RCC 7860 (cell line): ENCODE measurements at places on chromosomes 3 and 15.

- no peak for DNase-seq
These were observed 7.8 kb upstream of the CPOX start for GRCh38 chr3:98601180-98601579.

- peak; percentile 75 for DNase-seq
These were observed 89.3 kb downstream of the LRRK1 start for GRCh38 chr15:101008158-101009139.

- peak; percentile 61 for DNase-seq
These were observed 181.4 kb downstream of the GAP43 start for GRCh38 chr3:115804713-115805119.

DNA sequence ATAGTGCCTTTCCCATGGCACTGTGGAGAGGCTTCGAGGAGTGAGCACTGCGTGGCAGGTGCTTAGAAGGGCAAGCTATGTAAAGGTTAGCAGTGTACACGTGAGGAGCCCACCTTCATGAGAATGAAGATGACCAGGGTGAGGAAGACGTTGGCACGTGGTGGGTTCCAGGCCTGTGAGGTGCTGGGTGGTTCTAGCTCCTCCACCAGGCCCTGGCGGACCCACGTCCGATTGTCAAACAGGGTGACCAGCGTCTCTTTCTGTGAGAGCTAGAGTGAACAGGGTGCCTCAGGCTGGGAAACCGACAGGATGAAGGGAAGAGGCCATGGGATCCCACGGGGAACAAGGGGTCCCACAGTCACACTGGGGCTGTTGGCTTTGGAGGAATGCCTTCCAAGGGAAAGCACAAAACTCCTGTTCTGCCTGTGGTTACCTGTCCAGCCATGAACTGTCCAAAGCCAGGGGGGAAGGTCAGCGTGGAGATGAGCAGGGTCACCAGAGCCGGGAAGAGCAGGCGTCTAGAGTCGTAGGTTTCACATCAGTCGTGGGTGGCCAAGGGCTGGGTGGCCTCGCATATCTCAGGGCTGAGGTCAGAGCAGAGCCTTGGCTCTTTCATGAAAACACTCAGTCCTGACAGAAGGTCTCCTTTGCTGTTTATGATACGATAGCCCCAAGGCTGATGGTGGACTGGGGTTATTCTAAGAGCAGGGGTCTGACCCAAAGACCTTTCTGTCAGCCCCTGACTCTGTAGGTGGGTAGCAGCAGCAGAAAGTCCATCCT lies 6.0 kb downstream of the CLCN2 start:
- no peak for DNase-seq

- no peak for DNase-seq
These were observed 50.3 kb upstream of the OSBPL11 start for GRCh38 chr3:125645616-125646015.

DNA sequence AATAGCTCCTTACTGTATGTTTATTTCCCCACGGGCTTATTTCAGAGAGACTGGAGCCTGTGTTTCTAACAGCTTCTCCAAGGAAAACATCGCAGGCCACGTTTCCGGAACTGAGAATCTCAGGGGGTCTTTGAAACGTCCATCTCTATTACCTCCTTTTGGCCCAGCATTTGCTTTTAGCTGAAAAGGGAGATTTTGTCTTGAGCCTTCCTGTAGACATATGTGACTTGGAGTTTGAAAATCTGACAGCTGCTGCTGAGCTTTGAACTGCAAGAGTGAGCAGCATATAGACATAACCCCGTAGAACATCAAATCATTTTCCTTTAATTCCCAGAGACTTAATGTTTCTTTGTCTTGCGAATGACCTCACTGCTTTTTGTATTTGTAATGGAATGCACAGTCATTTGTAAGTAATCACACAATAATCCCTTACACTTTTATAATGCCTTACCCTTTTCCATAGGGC lies 54.6 kb downstream of the LPP start:
- DNase-seq, result peak; percentile 24

DNA sequence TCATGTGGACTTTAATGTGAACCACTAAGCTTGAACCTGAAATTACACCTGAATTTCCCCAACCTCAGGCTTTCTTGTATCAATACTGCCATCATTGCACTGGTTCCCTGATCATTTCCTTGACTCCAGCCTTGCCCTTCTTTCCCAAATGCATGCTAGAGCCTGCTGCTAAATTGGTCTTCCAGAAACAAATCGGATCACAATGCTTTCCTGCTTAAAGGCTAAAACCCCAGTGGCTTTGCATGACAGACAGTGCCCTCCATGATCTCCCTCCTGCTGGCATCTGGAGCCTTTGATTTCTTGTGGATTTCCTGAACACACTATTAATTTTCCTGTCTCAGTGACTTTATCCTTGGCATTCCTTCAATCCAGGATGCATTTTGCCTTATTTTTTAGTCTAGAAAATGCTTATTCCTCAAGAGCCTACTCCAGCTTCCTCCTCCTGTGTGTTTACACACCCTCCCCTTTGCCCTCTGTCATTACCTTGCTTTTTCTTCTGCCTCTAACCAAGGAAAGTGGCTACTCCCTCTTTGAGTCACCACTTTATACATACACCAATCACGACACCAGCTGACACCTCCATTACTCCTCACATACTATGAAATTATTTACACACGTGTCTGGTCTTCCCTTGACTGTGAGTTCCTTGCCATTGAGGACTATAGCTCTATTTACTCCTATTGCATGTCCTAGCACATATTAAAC lies 214.6 kb downstream of the KCNAB1 start:
- DNase-seq, result peak; percentile 20
